ENCODE measurements at places on chromosomes 1 and 21.
A peak's percentile ranks its signal among the peaks of the same experiment; 100 is the strongest.

GRCh38 chr1:235675152-235675890, 25.7 kb upstream of the GNG4 start:
- no peak for DNase-seq

DNA sequence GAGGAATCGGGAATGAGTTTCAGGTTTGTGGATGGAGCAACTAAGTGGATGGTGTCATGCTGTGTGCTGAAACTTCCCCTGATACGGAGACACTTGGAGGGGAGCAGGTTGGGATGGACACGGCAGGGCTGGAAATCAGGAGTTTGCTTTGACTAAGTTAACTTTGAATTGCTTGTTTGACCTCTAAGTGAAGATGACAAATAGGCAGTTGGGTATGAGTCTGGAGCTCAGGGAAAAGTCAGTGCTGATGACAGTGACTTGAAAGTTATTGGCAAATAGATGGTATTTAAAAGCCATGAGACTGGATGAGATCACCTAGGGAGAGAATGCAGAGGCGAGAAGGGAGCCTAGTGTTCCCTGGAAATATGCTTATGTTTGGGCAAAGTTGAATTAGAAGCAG, 12.8 kb upstream of the ZSCAN20 start:
- no peak for DNase-seq

GRCh38 chr1:83960669-83961277, 38.2 kb downstream of the TTLL7 start:
- no peak for DNase-seq

- DNase-seq: no peak
Observed at GRCh38 chr21:25188677-25189079, 418.6 kb downstream of the MRPL39 start.

DNA sequence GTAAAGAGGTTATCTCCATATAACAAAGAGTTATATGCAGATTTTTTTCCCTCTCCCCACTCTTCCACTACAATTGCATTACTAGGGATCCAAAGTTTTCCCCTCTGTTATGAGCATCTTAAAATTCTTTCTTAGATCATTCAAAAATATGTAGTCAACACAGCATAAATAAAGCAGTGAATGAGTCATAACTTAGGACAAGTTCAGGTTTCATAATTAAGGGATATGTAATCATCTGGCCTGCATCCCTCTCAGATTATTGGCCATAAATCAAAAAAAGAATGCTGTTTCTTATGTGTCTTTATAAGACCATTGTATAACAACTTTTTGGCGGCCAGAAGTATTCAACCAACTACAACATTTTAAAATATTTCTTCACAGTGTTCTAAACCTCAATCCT, 1526.1 kb downstream of the KCNT2 start:
- DNase-seq: no peak

DNA sequence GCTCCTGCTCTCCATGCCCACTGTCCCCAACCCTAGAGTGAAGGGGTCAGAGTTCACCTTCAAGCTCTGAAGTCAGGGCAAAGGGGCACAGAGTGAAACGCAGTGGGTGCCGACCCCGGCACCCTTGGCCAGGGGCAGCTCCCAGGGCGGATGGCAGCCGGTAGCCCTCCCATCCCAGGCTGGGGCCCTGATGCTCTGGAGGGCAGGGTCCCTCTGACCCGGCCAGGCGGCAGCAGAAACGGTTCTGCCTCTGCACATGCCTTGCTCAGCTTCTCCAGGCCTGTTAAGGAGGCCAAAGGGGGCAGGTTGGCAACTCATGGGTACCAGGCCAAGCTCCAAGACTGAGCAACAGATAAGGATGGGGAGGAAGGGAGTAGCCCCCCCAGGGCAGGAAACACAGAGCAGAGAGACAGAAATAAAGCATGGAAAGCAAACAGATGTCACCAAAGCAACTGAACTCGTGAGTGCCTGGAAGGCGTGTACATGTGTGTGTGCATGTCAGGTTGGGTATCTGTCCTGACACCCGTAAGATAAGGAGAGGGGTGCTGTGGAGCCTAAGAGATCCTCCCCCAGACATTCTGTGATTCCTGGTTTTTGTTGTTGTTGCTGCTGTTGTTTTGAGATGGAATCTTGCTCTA, 112.3 kb upstream of the IFFO2 start:
- DNase-seq: no peak

DNA sequence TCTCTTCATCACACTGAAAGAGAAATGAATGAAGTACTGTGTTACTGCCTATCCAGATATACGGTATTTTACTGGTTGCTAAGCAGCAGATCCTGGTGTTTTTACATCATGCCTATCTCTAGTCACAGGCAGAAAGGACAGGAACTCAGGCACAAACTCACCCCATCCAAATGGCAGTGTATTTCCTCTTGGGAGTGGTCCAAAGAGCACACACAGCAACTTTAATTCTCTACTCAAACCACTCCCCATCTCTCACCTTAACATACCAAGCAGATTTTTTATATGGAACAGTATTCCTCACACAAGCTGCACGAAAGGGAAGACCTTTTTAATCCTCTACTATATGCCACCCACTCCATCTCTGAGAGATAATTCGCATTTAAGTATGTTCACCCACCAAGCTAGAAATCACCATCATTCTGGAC, 27.3 kb downstream of the EIF4G3 start:
- no peak for DNase-seq

DNA sequence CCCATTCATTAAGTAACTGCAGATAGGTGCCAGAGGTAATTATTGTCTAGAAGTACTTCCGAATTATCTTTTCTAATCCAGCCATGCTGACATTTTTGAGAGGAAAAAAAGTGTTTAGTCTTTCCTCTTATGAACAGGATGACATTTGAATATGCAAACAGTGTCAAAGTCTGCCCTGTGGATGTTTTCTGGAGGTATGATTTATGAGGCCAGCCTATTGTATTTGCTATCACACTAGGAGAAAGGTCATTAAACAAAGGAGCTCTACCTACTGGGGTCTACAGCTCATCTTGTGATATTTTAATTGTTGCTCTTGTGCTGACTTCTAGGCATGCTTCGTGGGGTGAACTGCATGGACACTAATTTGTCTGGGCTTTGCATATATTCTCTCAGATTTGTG, 559.7 kb upstream of the CAMK1G start:
- no peak for DNase-seq

GRCh38 chr1:52127181-52128180, 14.4 kb upstream of the ZFYVE9 start:
- no peak for DNase-seq

- DNase-seq: no peak
Observed at GRCh38 chr21:46069166-46069565, 28.7 kb upstream of the COL6A2 start.

DNA sequence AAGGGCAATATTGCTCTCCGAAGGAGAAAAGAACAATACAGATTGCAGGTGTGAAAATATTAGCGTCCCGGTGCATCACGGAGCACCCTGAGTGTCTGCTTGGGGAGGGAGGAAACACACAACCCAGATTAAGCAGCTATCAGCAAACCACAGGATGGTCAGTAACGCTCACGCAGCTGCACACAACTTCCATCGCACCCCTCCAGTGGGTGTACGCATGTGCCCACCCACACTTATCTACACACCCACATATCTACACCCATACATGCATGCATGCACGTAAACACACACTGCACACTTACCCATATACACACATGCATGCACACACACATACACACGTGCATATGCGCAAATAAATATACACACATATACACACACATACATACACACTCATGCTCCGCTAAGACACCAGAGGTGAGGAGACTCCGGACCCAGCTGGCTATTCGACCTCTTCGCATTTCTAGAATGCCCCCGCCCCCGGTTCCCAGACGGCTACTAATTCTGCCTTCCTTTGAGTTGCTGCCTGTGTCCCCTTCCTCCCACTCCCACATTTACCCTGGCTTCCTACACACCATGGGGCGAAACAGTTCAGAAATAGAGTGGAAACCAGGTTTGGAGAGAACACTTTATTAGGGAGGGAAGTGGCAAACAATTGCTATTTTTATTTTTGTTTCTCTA, 26.2 kb downstream of the ITPKB start:
- no peak for DNase-seq

DNA sequence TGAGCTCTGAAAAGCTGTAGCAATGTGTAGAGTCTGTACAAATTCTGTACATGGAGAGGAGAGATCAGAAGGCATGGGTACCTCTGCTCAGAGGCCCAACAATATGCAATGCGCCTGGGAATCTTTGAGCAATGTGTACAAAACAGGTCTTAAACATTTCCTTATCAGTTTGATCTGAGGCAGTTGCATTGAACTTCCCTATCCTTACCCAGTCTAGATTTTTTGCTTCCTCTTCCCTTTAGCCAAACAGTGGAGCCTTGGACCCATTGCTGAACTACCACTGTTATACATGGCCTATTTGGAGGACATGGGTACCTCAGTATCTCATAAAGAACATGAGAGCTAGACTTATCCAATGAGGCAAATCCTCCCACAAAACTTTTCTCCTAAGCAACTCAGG, 12.6 kb upstream of the MNDA start:
- no peak for DNase-seq

DNA sequence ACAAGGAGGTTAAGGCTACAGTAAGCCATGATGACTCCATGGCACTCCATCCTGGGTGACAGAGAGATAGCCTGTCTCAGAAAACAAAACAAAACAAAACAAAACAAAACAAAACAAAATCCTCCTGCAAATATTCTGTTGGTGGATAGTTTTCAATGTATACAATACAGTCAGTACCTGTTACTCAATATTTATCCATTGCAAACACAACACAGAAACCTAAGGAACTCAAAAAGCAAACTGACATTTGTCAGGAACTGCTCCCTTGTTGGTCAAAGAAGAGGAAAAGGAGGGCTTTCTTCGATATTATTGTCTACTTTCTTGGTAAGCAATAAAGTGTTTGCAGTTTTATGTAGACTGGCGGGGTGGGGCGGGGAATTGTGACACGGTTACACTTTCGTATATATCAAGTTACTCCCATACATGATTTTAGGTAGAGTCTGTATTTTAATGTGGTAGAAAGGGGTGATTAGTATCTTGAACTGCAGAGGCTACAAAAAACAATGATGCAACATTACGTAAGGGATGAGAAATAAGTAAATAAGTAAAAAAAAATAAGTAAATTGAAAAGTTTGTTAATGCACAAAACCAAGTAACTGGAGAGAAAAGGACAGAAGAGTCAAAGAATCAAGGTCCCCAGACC, 31.8 kb downstream of the APP start:
- DNase-seq: no peak

DNA sequence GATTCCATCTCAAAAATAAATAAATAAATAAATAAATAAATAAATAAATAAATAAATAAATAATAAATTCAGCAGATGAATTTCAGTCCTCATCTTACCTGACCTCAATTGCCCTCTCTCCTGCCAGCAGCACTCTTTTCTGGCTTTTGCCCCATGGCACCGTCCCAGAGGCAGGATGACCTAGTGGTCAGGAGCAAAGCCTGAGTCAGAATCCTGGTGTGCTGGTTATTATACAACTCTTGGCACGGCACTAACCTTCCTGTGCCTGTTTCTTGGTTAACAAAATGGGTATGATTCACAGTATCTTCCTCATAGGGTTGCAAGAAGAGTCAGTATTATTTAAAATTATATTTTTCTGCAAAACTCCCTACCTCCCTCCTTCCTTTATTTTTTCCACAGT, 43.0 kb downstream of the NKAIN1 start:
- DNase-seq: no peak

- DNase-seq: peak; percentile 41
Observed at GRCh38 chr1:186605762-186606350, 74.4 kb downstream of the PTGS2 start.

- DNase-seq: no peak
Observed at GRCh38 chr1:193185901-193186731, at the start of gene B3GALT2. Gene B3GALT2, minus strand, starts transcription at chr1:193186613. Its CDS starts 5,051 bp downstream, at chr1:193181562.

GRCh38 chr1:156371553-156372264, 2.7 kb downstream of the RHBG start:
- no peak for DNase-seq

- no peak for DNase-seq
Observed at GRCh38 chr1:10901891-10902805, 105.7 kb upstream of the CASZ1 start.

GRCh38 chr1:156295391-156295947, at the start of gene GLMP:
Gene GLMP, minus strand, starts transcription at chr1:156295679. Its CDS starts 34 bp downstream, at chr1:156295645.
- no peak for DNase-seq

DNA sequence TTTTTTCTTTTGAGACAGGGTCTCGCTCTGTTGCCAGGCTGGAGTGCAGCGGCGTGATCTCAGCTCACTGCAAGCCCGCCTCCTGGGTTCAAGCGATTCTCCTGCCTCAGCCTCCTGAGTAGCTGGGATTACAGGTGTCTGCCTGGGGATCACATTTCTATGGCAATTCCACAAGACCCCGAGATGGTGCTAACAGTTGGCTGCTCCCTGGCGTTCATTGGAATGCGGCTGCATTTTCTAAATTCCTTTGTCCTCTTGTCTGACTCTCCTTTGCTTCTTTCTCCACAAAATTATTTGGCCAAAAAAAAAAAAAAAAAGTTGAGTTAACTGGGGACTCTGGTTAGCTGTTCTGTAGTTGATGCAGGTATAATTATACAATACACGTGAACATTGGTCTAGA, 176.4 kb downstream of the ETS2 start:
- no peak for DNase-seq

GRCh38 chr1:47669081-47669585, 231.3 kb downstream of the FOXD2 start:
- DNase-seq: peak; percentile 3

GRCh38 chr1:168497376-168497950, 46.3 kb downstream of the XCL2 start:
- no peak for DNase-seq

GRCh38 chr21:31395268-31395667, 51.2 kb upstream of the TIAM1 start:
- no peak for DNase-seq

DNA sequence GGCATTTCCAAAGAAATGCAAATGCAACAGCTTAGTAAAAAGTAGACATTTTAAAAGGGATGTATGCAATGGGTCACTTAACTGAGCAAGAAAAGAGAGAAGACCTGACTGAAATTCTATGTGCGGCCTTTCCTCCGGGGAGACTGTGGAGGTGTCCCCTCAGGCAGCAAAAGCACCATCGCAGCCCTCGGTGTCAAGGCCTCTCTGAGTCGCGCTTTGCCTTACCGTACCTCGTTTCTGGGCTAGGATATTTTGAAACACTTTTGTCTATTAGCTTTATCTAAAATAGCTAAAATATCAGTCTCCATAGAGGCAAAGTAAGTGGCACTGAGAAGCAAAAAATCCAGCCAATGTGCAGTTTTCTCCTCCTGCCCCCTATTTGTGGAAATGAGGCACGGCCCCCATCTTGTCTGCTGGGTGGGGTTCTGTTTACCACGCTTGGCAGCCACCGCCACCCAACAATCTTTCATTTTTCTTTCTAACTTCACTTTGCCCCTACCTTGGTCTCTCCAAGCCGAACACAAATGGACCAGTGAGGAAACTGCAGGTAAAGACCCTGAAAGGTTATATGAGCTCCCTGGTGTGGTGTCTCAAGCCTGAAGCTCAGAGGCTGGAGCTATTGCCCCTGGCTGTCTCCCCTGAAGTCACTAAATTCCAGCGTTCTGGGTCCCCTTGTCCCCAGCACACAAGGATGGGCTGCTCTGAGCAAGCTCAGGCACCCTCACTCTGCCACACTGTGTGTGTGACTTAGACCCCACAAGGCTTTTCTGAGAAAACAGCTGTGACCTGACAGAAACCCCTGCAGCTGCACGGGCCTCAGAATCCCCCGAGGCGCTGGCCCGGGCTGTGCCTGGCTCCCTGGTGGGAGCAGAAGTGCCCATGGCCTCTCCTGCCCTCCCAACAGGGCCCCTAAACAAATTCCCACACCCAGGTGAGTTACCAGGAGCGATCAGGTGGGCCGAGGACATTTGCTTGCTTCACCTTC, 1.6 kb downstream of the CD247 start:
- DNase-seq: no peak

All from mesothelial cell of epicardium (in vitro differentiated cells).